Activated T-cell treated with anti-CD3 and anti-CD28 coated beads for 48 hours (primary cell): ENCODE measurements at places on chromosomes 3 and 15.

- no peak for DNase-seq
These were observed 38.6 kb downstream of the DENND6A start for GRCh38 chr3:57654267-57654666.

DNA sequence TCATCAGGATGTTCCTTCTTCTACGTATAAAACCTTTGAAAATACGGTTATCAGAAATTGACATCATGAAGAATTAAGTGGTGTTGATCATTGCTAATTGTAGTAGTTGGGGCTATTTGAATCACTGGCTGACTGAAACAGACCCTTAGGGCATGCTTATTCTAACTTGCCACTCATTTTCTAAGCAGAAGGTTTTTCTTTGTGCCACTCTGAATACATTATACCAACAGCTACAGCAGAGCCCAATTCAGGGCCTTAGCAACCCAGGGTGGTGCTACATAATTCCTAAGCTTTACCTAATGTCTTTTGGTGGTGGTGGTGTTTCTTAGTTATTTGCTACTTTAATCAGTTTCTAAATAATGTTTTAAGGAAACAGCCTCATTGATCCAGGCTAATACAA, 524.2 kb downstream of the NLGN1 start:
- DNase-seq: no peak

- no peak for DNase-seq
These were observed 18.7 kb upstream of the RPP14 start for GRCh38 chr3:58287354-58287753.

- no peak for DNase-seq
These were observed 61.5 kb downstream of the PRICKLE2 start for GRCh38 chr3:64163755-64164148.

GRCh38 chr15:83571820-83572707, 81.9 kb upstream of the ADAMTSL3 start:
- DNase-seq: no peak

- no peak for DNase-seq
These were observed 5.1 kb upstream of the KLHL40 start for GRCh38 chr3:42680271-42680670.

DNA sequence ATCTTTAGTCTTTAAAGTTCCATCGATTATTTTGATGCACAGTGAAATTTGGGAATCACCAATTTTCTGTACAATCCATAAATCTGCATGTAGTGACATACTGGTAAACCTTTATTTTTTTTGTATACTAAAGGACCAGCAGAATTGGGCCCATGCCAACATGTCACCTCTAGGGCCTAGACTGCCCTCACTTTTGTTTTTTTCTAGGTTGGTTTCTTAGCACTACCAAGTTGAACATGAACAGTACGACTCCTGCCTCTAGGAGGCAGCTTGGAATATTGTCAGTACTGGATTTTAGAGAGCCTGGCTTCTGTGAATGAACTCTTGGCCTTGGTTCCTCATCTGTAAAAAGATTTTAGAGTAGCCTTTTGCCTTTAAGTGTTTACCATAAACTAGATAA, 32.3 kb downstream of the NKIRAS1 start:
- DNase-seq: no peak

DNA sequence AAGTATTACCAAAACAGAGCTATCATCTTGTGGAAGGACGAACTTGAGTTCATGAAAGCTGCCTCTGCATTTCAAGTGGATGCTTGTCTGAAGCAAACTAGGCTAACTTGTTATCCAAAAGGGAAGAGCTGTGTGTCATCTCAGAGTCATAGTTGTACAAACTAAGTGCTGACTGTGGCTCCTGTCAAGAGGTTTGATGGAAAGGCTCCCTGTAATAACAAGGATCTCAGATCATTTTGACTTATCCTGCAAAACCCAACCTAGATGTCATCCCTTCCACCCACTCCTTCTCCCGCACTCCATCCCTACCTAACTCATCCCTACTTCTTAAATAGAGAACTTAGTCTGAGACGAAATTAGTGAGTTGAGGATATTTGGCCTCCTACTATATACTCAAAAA, 110.8 kb downstream of the NR2E3 start:
- no peak for DNase-seq

DNA sequence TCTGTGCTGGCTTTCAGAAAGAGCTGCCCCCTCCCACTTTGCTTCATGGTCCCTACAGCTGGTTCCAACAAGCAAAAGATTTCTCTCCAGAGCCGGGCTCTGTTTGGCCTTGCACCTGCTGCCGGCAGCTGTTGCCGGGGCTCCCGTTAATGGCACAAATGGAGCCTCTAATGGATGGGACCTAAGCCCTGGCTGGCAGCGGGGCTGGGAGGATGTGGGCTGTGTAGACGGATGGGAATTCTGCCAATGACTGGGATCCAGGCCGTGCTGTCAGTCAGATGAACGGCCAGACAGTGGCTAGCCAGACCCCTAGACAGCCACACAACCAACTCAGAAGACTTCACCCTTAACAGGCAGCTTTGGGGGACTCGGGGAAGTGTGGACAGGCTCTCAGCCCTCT, 88.0 kb downstream of the RPLP1 start:
- DNase-seq: no peak

GRCh38 chr15:31379042-31379441, 52.4 kb downstream of the KLF13 start:
- no peak for DNase-seq

DNA sequence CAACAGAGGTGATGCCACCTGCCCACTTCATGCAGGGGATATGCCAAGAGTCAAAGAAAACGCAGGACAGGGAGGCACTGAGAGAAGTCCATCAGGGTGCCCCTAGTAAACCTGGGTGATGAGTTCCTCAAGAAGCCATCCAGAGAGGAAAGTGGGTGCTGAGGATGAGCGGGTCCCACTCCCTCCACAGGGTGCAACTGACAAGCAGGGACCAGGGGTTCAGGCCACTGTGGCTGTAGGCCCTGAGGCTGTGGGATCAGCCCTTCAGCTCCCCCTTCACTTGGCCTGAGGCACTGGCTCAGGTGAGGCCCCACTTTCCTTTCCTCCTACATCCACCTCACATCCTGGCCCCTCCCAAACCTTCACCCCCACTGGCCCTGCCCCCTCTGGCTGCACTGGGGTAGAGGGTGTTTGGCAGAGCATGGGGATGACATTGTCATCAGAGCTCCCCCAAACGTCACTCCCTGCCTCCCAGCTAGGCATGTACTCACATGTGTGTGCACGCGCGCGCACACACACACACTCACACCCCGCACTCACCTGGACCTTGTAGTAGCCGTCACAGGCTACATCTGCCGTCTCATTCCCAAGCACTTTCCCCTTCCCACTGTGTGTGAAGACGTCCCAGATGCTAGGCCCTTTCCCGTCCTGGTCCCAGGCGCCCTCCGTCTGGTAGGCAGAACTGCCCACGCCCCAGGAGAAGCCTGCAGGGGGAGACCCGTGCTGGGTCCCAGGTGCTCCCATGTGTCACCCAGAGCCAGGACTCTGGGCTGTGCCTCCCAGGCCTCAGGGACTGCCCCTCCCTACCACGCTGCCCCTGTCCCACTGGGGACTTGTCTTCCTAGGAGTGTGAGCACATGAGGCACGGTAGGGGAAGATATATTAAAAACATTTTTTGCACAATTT, 1.4 kb downstream of the LCTL start:
- DNase-seq: no peak

- no peak for DNase-seq
These were observed 972.2 kb downstream of the SQOR start for GRCh38 chr15:46607077-46607476.

DNA sequence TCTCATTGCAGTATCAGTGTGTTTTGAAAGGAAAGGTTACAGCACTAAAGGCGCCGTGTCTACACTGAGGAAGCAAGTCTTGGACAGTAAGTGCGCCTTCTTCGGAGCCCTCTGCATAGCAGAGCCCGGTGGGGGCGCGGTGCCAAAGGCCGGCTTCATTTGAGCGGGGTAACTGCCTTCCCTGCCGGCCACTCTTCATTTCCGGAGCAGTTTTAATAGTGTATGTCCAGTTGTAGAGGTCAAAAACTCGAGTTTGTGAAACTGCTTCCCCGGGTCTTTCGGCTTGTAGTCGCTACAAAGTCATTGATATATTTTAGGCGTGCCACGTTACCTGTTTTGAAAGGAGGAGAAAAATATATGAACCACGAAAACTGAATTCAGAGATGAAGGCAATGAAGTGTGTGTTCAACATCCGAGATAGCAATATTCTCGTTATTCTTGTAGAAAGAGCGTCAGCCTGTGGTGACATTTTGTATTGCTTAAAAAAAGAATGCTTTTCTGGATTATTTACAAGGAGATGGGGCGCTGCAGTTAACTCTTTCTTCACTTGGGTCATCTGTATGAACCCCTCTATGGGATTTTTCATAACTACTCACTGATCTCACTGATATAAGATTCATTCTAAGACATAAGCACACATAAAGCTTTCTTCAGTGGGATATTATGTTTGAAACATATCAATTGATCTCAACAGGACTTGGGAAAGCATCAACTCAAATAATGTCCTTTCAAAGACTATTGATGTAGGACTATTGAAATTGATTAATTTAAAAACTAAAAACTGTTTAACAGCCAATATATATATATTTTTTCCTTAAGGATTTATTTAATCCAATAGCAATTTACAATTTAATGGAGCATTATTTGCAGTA, 3.0 kb downstream of the ALCAM start:
- no peak for DNase-seq

DNA sequence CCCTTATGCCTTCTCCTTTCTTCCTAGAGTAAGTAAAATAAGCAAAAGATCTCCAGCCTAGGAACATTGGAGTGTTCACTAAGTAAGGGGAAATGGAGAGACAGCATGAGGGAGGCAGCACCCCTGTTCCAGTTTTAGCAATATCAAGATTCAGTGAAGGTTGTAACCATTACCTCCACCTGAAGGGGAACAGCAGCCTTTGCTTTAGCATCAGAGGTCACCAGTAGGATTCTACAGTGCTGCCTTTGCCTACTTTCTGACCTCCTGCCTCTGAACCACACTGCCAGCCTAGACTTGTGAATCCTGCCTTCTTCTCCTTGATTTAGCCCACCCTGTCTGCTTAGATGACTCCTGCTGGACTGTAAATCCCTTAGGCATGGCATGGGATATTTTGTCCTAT, 104.7 kb downstream of the GAP43 start:
- no peak for DNase-seq

DNA sequence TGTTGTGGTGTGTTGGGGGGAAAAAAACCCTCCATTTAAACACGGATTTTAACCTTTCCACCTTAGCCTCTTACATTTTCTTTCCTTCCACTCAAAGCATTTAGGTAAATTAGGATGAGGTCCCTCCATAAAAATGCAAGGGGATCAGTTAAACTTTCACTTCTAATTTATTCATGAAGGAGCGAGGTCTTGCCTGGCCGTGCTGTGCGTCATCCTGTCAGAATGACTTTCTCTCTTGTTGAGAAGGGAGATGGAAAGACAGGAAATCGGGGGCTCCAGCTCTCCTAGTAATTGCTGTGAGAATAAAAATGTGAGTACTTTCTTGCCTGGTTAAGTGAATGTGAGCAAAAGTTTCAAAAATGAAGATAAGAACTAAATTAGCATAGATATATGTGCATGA, 962.3 kb upstream of the NR2F2 start:
- no peak for DNase-seq

DNA sequence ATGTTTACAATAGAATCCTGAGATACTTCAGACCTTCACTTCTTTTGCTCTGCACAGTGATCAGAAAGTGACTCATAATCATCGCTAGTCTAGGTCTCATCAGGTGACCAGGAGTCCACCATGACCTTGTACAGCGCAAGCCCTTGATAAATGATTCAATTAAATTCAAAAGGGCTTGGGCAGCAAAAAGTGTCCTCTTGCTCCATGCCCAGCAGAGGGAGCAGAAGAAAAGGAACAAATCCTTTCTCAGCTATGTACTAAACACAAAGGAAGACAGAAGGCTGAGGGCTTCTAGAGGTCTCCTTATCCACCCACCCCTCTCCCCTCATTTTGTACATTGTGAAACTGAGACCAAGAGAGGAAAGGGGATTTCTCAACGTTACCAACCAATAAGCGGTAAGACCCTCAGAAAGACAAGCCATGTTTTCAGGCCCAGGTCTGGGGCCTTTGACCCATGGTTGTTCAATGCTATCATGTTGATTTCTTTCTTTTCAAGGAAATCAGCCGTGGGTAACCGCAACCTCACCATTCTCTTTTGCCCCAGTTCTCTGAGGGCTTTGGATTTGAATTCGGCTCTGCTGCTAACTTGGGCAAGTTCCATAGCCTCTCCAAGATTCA, 74.8 kb downstream of the AQP9 start:
- DNase-seq: no peak

DNA sequence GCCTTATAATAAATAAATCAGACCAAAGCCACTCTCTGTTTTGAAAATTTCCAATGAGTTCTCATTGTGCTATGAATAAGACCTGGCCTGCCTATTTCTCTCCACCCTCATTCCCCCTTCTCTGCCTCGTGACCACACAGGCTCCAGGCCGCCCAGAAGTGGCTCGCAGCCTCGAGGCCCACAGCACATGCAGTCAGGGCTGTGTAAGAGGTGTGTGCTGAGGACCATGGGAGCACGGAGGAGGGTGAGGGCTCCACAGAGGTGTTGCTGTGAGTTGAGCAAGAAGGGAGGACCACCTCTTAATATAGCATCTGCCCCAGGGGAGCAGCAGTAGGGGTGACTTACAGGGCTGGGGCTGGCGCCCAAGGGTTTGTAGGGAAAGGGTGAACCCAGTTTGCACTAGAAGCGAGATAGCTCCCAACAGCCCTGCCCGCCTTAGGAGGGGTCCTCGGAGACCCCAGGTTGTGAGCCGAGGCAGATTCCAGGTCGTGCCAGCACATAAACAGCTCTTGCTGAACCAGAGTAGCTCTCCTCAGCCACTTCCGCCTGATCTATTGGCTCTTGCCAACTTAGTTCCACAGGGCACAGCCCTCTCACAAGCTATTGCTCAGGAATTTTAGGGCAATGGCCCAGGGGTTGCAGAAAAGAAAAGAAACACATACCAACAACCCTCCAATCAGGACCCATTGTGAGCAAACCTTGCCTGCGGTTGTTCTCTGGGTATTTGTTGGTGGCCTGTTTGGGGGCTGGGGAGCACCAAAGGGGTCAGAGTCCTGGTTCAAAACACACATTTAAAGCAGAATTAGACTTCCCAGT, 117.7 kb downstream of the MYLK start:
- no peak for DNase-seq

GRCh38 chr3:72977060-72977808, 19.4 kb upstream of the PPP4R2 start:
- no peak for DNase-seq
